ENCODE measurements at places on chromosomes 2 and 18.
A peak's percentile ranks its signal among the peaks of the same experiment; 100 is the strongest.

- no peak for DNase-seq
Observed at GRCh38 chr2:231565887-231566594, 26.6 kb upstream of the TEX44 start.

GRCh38 chr18:37309059-37309458, 256.5 kb downstream of the CELF4 start:
- peak; percentile 27 for DNase-seq

GRCh38 chr18:76490670-76491472, 4.2 kb downstream of the ZNF516 start:
- no peak for DNase-seq

- DNase-seq, result no peak
Observed at GRCh38 chr2:217231724-217232123, 371.9 kb upstream of the TNP1 start.

DNA sequence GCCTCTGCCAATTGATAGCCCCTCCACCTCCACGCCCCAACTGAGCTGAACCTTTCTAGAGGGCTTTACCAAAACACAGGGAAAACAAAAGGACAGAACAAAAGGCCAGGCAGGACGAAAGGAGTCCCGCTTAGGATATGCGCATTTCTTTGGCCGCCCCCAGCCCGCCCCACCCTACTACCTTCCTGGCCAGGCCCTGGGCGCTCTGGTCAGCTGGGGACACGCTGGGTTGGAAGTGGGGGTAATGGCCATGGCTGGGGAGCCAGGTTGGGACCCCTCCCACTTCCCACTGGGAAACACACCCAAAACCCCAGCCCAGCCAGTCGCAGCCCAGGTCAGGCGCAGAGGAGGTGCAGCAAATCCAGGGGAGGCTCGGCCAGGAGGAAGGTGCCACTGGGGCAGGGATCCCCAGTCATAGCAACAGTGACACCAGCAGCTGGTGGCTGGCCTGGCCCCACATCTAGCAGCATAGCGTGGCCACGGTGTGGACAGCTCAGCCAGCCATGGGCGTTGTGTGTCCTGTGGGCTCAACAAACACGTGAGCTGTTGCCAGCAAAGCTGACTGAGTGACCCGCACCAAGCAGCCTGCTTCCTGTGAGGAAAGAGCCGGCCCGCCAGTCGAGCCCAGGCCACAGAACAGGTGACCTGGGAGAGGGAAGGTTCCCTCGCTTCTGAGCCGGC, 24.6 kb upstream of the B3GNT7 start:
- no peak for DNase-seq

GRCh38 chr2:54949431-54949830, 100.8 kb downstream of the RTN4 start:
- DNase-seq, result peak; percentile 44

GRCh38 chr2:230575642-230576324, 136.9 kb upstream of the CAB39 start:
- no peak for DNase-seq

DNA sequence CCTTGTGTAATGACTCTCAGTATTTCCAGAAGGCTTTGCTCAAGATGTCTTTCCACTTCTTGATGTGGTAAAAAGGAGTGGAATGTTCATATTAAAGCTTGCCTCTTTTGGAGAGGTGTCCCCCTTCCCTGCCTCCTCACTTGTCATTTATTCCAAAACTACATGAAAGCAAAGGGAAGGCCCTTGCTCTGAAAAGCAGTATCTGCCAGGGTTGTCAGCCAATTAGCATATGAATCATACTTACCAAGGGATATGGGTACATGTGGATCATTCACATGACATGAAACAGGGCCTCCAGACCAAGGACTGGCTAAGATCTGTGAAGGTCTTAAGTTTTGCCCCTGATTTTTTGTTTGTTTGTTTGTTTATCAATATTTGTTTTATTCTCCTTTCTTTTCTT, 31.3 kb downstream of the ANXA4 start:
- peak; percentile 51 for DNase-seq

DNA sequence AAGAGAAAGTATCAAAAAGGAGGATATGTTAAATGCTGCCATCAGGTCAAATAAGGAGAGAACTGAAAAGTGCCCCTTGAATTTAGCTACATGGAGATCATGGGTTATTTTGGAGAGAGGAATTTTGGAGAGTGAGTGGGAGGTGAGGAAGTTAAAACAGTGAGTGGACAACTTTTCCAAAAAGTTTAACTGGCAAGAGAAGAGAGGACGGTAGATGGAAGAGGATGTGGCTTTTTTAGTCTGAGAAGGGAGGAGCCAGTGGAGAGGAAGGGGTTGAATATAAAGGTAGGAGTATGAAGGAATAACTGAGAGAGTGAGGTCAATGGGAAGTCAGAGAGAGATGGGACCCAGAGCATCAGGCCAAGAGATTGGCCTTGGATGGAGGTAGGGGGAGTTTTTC, 62.5 kb upstream of the NFE2L2 start:
- no peak for DNase-seq

GRCh38 chr2:127877136-127877535, 8.6 kb downstream of the AMMECR1L start:
- no peak for DNase-seq

- DNase-seq, result no peak
Observed at GRCh38 chr18:39752351-39752750, 2186.8 kb upstream of the CELF4 start.

GRCh38 chr2:101310834-101311695, 2.6 kb upstream of the RNF149 start:
- no peak for DNase-seq

- peak; percentile 60 for DNase-seq
Observed at GRCh38 chr18:11995445-11996189, 14.3 kb downstream of the IMPA2 start.

DNA sequence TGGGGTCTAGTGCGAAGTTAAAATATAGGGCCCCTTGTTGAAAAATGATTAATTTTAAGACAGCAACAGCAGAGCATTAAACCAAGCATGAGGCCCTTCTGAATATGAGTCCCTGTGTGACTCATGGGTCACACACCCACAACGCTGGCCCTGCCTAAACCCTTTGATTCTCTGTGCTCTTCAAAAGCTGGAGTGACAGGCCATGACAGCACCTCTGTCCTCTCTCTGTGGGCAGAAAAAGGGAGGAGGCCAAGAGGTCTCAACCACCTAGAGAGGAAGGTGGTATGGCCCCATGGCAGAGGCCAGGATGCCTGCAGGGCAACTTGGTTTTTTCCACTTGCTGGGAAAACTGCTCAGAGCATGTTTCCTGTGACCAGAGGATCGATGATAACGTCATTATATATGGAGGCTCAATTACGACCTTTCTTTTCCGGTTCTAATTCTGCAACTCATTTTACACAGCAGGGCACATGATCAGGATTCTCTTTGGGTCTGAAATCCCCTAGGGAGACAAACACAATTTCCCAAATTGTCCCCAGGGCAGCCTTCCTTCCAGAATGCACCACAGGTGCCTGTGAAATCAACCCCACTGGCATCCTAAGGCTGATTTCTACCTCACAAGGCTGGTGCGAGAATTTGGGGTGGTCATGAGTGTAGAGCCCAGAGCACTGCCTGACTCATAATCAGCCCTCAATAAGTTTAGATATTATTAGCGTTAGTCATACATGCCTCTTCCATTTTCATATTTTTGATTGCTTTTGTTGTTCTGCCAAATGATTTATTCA, 102.0 kb upstream of the PPP1CB start:
- peak; percentile 17 for DNase-seq

DNA sequence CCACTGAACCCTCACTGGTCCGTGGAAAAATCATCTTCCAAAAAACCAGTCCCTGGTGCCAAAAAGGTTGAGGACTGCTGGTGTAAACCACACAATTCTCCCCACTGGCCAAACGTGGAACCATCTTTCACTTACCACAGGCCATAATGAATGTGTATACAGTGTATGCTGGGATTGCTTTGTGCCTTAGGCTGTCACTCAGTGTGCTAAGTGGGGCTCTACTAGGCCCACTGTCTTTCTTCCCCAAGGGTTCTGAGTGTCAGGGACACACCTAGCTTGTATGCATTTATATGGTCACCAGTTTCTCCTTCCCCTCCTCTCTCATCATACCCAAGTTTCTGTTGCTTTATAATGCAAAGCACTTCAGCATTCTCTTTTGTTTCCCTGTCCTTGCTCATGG, 27.2 kb downstream of the SCYGR8 start:
- DNase-seq, result no peak

DNA sequence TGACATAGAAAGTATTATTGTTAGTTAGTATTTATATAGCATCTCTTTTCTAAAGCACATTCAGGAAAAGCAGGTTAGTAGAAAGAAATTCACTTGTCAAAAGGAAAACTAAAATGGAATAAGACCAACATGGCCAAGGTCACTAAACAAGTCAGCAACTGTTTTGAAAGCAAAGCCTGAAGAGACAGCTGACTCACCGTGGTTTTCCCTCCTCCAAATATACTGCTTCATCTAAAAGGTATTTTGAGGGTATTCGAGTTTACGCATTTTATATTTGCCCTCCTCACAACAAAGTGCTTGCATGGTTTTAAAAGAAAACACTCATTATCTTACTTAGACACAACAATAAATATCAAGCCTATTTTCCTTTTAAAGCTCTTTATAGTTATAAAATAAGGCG, 24.0 kb downstream of the ZNF385B start:
- peak; percentile 23 for DNase-seq

DNA sequence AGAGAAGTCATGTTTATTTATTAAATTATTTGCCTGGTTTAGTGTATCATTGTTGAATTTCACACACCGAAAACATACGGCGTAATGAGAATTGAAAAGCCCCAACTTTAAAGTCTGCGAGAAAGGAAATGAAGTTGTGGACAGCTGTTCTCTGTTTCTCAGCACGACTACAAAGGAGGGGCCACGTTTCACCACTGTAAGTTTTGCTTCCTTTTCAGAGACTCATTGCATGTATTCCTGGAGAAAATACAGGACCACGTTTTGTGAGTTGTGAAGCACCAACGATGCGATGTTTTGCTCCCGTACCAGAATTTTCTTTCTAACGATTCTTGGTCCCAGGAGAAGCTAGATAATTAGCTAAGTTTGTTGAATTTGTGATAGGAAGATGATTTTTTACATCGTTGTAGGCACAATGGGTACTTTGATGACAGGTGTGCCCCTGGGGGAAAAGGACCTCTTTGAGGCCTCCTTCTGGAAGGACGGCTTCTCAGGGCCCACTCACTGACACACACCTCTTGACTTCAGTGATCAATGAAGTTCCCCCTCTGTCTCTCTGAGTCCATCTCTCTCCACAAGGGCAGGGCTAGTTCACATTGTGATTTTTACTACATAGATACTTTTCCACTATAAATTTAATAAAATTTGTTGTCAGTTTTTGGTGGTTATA, 23.7 kb upstream of the ACKR3 start:
- DNase-seq, result no peak

GRCh38 chr2:21591926-21592325, 468.2 kb downstream of the TDRD15 start:
- no peak for DNase-seq

DNA sequence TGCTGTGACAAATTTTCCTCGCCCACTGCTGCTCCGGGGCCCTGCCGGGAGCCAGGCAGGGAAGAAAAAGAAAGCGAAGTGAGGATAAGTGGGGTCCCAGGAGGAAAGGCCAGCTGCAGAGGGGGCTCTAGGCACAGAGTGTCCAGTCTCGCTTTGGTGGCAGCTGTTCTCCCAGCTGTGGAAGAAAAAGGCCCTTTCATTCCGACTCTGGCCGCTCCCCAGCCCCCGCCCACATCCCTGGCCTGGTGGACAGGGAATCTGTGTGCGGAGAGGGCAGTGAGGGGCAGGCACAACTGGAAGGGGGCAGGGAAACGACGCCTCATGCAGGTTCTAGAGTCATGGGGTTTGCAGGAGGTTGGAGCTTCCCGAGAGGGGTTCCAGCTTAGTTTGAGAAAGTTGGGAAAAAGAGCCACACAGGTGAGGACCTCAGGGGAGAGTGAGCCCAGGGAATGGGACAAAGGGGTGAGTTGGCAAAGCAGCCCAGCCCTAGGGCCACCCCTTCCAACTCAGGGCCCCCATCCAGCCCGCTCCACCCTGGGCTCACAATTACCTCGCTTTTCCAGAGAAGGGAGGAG, 1.8 kb downstream of the RTKN start:
- peak; percentile 33 for DNase-seq

DNA sequence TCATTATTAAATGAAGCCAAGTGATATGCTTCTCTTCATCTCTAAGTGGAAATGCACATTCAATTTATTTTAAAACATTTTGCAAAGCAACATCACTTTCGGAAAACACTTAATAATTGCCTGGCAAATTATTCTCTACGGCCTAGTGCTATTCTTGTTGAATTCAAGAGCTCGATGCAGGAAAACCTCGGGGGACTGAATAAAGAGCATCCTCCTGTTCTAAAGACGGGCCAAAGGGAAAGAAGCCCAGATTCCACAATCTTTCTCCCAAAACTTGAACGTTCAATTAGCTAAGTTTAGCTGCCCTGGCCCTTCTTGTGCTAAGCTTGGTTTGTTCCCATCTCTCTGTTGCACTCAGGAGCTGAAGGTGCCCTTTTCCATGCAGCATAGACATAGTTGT, 23.2 kb upstream of the SEH1L start:
- no peak for DNase-seq

GRCh38 chr18:69220529-69220928, 180.2 kb upstream of the DOK6 start:
- no peak for DNase-seq

- no peak for DNase-seq
Observed at GRCh38 chr2:72975017-72975416, 57.7 kb downstream of the EMX1 start.

DNA sequence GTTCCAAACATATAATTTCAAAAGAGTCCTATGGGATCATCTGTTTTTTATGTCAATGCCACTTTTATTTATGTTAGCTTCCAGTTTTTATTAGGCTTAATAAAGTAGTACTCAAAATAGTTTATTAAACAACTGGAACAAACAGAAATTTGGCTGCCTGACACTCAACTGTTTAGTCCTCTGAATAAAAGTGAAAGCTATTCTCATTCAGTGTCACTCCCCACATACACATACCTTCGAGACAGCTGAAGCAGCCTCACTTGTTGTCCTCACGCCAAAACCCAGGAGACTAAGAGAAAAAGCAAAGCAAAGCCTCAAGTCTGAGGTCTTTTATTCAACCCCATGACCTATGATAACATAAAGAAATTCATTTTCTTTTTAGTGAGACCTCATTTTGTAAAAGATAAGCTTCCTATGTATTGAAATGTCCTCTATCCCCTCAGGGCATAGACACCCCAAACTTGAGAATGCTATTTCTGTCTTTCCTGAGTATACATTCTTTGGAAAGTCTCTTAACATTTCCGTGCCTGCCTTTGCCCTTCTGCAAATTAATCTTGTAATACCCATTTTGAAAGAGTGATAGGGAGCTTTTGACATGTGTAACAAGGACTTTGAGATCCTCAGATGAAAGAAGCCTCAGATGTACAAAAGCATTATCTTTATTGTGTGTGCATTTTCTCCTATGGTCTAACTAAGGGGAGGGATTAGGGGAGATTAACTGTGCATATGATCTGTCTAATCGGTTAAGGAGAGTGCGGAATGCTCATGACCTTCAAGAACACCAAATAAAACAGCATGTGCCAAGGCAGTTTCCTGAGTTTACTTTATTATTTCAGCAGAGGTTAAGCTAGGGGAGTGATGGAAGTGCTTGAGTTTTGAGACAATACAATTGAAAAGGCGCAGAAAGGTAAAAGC, 1523.7 kb upstream of the PIK3C3 start:
- no peak for DNase-seq

GRCh38 chr2:15647622-15648590, 56.2 kb downstream of the DDX1 start:
- DNase-seq, result no peak

All from HFFc6 (cell line).